ENCODE measurements at places on chromosomes 13 and 19.

GRCh38 chr19:41357746-41358145, 4.0 kb upstream of the TGFB1 start:
- DNase-seq: no peak

- no peak for DNase-seq
These were observed 31.2 kb downstream of the KATNAL1 start for GRCh38 chr13:30276178-30276577.

- DNase-seq: peak; percentile 55
These were observed 39.2 kb downstream of the TNFRSF19 start for GRCh38 chr13:23609414-23609760.

- no peak for DNase-seq
These were observed 22.4 kb upstream of the MIER2 start for GRCh38 chr19:366951-367350.

- no peak for DNase-seq
These were observed 7.0 kb downstream of the CLASRP start for GRCh38 chr19:45045671-45046353.

GRCh38 chr19:9865732-9866501, 30.8 kb downstream of the PIN1 start:
- no peak for DNase-seq

All from PC-3 (cell line).